A172 (cell line): ENCODE measurements at places on chromosomes 2 and 18. TPM values are rescaled to one million over a fixed set of nuclear protein-coding genes. Genes with fewer than 3 reads are reported as not detected.

DNA sequence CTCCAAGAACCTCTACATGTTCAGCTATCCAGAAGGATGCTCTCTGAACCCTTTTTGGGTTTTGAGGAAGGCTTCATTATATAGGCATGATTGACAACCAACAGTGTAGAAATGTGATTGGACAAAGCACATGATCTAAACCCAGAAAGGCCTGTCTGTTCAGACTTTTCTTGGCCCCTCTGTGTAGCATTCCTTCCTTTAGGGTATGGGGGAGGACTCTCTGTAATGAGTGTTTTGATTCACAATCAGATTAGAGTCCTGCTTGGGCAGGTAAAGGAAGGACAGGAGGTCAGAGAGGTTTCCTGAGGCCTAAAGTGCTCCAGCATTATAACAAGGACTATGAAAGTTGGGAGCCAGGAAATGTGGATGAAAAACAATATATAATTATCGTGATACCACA lies 13.6 kb downstream of the GULP1 start:
- no peak for DNase-seq

Gene WNT10A
- total RNA-seq = 0.36 and 1.5 TPM in 2 replicates

DNA sequence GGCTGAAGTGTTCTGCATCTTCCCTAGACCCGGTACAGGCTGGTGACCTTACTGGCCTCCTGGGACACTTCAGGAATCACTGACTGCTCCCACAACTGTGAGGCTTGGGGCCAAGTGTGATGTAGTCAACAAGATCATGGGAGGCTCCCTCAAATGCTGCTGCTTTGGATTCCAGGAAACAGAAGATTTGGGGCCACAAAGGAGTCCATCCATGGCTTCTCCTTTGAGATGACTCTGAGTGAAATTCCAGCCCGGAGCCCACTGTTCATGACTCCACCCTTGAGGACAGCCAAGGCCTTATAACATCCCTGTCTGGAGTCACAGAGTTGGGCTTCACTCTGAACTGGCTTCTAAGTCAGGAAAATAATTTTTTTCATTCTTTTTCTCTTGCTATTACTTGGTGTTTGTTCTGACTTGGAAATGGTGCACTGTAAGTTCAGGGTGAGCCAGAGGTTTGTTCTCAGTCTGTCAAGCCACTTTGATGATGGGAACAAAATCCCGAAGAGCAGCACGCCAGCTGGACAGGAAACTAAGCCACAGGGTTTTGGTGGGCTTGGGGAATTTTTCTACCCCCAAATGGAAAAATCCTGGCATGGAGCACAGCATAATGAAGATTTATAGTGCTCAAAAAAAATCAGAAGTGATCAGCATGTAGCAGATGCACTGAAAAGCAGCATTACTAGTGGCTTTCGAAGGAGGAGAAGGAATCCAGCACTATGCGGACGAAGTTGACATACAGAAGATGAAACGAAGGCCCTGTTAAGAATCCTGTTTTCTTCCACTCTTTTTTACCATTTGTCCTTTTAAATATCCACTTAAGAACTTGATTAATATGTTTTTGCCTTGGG lies 98.1 kb upstream of the ZFP36L2 start:
- no peak for DNase-seq

Gene C1QL2
- not detected in 2 replicates for total RNA-seq

- peak; percentile 32 for DNase-seq
These were observed 94.7 kb downstream of the ANKRD44 start for GRCh38 chr2:197215748-197216360.

- DNase-seq = no peak
These were observed 245.5 kb upstream of the CHST9 start for GRCh38 chr18:27430595-27430994.

DNA sequence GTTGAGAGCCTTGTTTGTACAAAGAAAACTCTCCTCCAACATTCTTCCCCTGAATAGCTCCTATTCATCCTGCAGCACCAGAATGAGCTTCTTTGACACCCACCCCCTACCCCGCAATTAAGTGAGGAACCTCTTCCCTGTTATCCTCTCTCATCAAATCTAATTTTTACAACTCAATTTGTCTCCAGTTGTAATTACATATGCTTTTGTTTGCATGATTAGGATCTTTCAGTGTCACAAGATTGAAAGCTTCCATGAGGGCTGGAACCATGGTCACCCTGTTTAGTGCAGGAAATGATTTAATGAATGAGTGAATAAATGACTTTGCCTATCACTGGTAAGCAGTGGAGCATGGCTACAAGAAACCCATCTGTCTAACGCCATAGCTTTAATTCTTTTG lies 334.6 kb upstream of the KLHL29 start:
- no peak for DNase-seq

- peak; percentile 15 for DNase-seq
These were observed 128.0 kb upstream of the GYPC start for GRCh38 chr2:126527836-126528490.

DNA sequence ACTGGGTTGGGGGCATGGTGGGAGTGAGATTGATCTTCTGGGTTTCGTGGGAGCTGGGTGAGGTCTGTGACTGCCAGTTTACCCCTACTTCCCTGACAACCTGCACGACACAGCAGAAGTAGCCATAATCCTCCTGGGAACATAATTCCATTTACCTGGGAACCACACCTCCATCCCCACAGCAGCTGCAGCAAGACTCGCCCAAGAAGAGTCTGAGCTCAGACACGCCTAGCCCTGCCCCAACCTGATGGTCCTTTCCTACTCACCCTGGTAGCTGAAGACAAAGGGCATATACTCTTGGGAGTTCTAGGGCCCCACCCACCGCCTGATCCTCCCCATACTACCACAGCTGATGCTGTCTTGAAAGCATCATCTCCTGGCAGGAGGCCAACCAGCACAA lies 43.8 kb downstream of the FLACC1 start:
- no peak for DNase-seq

Gene COL6A3
- 2.5 and 4.8 TPM in 2 replicates for total RNA-seq

Gene UPP2
- not detected in 2 replicates for total RNA-seq

Gene LYPD6
- 22.7 and 40.4 TPM in 2 replicates for total RNA-seq

DNA sequence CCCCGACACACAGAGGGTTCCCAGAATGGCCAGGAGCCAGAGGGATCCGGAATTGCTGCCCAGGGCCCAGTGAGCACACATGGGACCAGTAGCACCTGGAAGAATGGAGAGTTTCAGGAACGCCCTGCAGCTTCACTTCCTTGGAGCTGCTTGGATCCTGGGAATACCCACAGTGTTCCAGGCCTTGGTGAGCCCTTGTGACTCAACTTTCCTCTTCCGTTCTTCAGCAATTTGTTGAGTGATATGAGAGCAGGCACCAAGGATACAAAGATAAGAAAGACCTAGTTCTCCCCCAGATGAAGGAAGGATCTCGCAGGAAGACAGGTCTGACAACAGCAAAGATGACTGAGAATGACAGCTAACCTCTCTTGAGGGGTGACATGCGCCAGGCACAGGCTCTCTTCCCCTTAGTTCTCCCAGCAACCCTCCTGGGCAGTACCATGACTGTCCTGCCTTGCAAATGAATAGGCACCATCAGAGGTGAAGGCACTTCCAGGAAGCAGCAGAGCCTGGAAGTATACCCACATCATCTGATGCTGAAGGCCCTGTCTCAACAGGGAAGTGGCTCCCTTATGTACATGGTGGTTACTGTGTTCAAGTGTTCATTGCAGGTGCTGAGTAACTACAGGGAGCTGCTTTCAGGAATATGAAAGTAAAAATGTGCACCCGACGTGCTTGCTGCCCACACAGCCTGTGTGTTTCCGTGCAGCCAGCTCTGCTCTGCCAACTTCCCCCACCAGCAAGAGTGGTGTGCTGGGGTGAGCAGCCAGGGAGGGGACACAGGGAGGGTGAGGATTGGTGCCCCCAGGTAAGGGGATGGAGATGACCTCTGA lies 116.2 kb downstream of the STPG4 start:
- peak; percentile 77 for DNase-seq

Gene NIFK
- 83.4 and 147 TPM in 2 replicates for total RNA-seq

DNA sequence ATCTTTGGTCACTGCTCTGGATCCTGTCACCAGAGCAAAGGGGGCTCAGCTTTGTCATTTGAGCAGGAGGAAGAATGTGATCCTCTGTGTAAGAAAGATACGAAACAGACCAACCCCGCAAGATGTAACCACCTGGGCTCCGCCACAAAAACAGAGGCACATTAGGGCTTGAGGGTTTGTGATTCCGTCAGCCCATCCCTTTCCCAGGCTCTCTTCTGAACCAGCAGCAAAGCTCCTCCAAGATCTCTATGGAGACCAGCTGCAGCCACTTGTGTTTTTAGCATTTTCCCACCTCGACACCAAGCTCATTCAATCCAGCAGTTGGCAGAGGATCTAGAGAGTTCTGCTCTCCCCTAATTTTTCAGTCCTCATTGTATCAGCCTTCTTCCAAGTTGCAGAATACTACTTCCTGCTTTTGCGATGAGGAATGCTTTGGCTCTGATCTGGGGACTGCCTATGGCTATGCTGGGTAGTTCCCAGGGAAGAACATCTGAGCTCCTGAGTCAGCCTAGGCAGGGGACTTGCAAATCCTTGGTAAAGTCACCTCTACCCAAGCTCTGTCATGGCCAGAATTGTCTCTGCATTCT lies 139.6 kb upstream of the RAB12 start:
- DNase-seq = peak; percentile 11

Gene MAP3K2
- total RNA-seq = 43.3 and 47.5 TPM in 2 replicates

- DNase-seq = no peak
These were observed 3.0 kb downstream of the LCLAT1 start for GRCh38 chr2:30450025-30450424.

Gene IGFBP2
- 42.8 and 56.6 TPM in 2 replicates for total RNA-seq

GRCh38 chr18:66872277-66872676 lies 268.4 kb upstream of the CDH19 start:
- DNase-seq = no peak

- DNase-seq = no peak
These were observed 12.1 kb downstream of the RAB3GAP1 start for GRCh38 chr2:135064149-135064548.

Gene TBC1D8
- total RNA-seq = 4.3 and 4.9 TPM in 2 replicates

- peak; percentile 4 for DNase-seq
These were observed 105.3 kb upstream of the ACVR2A start for GRCh38 chr2:147739508-147739907.

GRCh38 chr2:158931572-158931971 lies 36.9 kb upstream of the TANC1 start:
- DNase-seq = peak; percentile 58

GRCh38 chr2:187523325-187523724 lies 30.9 kb downstream of the TFPI start:
- DNase-seq = no peak
